Naive thymus-derived CD4-positive, alpha-beta T cell (primary cell): ENCODE measurements at places on chromosomes 12 and 14. TPM values are rescaled to one million over a fixed set of nuclear protein-coding genes. Genes with fewer than 3 reads are reported as not detected.
A peak's percentile ranks its signal among the peaks of the same experiment; 100 is the strongest.

DNA sequence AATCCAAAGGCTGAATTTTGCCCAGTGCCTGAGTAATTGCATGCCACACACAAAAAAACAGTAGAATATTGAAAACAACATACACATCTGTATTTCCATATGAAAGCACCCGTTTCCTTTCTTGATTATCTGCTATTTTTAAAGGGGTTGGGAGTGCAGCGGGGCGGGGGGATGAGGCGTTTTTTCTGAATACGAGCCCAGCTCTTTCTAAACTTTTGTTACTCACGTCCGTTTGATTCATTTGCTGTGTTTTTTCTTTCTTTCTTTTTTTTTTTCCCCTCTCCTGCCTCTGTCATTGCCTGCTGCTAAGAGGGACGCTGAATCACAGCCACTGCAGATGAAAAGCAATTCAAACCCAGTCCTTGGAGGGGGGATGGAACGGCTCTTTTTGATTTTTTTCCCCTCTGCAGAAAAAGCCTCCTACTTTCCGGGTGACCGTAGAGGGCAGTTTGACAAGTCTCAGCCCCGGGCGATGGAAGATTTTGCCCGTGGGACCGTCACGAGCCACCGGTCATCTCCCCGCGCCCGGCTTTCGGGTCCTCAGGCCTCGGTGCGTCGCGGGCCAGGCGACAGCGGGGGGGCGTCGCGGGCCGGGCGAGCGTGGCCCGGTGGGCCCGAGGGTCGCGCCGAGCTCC, 572 bp upstream of the RASSF8 start:
- H3K4me3 ChIP-seq = no peak overlapping the region
- H3K27me3 ChIP-seq = peaks cover 3% of the 10 kb centered on the region
- no peak overlapping the region for H3K27ac ChIP-seq

DNA sequence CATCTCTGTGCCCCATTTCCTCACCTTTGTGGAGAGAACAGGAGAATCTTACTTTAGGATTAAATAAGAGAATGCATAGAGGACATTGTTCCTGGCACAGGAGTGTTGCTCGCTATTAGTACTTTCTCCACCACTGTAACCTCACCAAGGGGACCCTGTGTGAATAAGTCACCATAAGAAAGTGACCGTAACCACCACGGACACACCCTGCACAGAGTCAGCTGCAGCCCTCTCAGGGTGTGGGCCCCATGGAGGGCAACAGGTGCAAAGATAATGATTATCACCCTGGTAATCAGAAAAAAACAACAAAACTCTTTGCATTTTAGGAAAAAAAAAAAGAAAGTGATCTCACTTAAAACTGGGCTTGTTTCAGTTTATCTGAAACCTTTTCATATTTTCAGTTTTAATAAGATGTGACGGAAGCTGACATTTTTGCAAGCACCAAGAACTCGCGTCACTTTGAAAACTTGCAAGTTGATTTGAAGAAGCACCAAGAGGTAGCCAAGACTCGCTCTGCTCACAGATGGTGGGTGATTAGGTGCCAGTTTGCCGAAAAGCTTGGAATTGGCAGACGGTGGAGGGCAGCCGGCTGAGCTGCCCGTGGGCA, 87.0 kb upstream of the VRK1 start:
- no peaks in the 10 kb centered on the region for H3K4me1 ChIP-seq
- no peak overlapping the region for H3K27ac ChIP-seq
- DNase-seq = no peak
- H3K27me3 ChIP-seq = no peaks in the 10 kb centered on the region
- H3K36me3 ChIP-seq = no peaks in the 10 kb centered on the region

The ASB2 gene
- 2.6 TPM for total RNA-seq

DNA sequence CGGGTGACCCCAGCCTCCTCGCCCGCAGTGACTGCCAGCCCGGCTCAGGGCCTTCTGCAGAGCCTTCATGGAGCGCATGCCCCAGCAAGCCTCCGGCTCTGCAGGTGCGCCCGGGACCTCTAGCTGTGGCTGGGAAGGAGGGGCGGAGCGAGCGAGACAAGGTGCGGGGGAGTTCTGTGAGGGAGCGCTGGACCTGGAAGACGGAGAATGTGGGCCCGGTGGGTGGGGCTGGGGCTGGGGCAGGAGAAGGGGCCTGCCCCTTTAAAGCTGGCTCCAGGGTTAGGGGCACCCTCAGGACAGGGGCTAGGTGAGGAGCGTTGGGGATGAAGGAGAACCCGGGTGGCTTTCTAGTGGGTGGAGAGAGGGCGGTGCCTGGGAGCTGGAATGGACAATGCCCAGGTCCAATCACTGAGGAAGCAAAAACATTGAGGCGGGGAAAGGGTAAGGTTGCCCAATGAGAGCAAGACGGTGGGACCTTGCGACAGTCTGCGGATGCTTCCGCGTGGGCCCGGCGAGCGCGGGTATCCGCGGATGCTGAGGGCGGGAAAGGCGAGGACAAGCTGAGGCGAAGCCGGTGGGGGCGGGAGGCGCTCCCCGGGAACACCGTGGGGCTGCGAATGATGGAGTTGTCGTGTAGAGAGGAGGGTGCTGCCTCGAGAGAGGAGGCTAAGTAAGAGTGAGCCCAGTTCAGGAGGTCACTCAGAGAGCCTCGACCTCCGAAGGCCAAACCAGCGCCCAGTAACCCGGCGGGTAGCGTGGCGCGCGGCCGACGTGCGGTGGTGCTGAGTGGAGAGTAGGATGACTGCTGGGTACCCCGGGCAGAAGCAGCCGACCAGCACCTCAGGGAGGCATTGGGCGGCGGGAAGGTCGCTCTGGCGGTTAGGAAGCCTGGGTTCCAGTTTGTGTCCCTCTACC, at the start of gene GLS2:
GLS2 (minus strand) TSS at position 121 of the 915 bp plus-strand sequence; CDS start at position 78, 43 bp downstream.
- peaks cover 6% of the 10 kb centered on the region for H3K27me3 ChIP-seq
- H3K4me3 ChIP-seq = peak within 1 kb of the TSS; percentile 81
- H3K4me1 ChIP-seq = peaks cover 6% of the 10 kb centered on the region
- no peaks in the 10 kb centered on the region for H3K36me3 ChIP-seq
- H3K27ac ChIP-seq = peak within 1 kb of the TSS; percentile 49

- no peaks in the 10 kb centered on the region for H3K4me1 ChIP-seq
- no peak for DNase-seq
- H3K36me3 ChIP-seq = no peaks in the 10 kb centered on the region
- no peaks in the 10 kb centered on the region for H3K27me3 ChIP-seq
- no peak overlapping the region for H3K27ac ChIP-seq
- H3K4me3 ChIP-seq = no peak overlapping the region
These were observed 13.1 kb upstream of the SIVA1 start for GRCh38 chr14:104739546-104740516.

DNA sequence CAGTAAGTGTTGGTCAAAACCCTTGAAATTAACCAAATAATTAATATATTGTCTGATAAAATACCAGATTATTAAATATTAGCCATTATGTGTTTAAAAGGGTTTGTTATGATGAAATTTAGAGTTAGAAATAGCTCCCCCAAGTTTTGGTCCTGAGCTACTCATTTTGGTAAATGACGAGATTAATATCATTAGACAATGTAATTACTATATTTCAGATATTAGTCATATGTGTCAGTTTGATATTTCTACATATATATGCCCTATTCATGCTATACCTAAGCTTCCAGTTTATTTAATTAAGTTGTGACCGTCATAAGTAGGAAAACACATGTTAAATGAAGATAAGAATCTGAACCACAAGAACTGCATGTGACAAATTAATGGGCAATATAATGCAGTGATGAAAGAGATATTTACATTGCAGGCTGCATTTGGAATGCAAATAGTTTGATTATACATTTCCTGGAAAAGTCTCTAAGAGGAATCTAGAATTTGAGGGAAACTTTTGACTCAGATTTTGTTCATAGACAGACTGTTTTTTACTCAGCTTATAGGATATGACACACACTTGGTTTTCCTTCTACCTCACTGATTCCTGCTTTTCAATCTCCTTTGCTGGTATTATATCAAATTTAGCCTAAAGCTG, 70.5 kb downstream of the TBC1D30 start:
- H3K4me1 ChIP-seq = no peaks in the 10 kb centered on the region
- DNase-seq = no peak
- H3K36me3 ChIP-seq = no peaks in the 10 kb centered on the region
- no peak overlapping the region for H3K4me3 ChIP-seq
- no peak overlapping the region for H3K27ac ChIP-seq

DNA sequence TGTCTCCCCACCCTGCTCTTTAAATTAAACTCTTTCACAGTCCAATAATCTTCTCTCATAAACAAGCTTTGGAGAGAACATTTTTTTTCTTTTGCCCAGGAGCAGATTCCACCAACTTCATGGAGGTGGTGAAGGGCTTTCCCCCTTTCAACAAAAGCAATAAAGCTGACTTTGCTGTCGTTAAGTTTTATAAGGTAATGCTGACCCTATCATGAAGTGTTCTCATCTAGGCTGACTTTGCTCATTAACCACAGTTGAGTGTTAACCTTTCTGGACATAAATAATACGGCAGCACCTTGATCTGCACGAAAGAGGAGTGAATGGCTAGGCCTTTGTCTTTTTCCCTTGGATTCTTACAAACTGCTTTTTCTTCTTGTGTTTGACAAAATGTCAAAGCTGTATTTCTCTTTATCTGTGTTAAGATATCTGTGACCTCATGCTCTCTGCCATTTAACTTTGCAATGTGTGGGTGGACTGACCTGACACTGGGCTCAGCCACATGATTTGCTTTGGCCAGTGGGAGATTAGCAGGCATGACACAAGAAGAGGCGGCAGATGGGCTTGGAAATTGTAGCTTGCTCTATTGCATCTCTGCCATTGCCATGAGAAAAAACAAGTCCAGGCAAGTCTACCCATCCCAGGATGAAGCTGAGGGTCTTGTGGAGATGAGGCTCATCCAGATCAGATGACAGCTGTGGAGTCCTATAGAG, 470.9 kb upstream of the CCDC196 start:
- no peaks in the 10 kb centered on the region for H3K4me1 ChIP-seq
- H3K27me3 ChIP-seq = no peaks in the 10 kb centered on the region
- no peak overlapping the region for H3K4me3 ChIP-seq
- H3K36me3 ChIP-seq = no peaks in the 10 kb centered on the region
- DNase-seq = no peak
- no peak overlapping the region for H3K27ac ChIP-seq

DNA sequence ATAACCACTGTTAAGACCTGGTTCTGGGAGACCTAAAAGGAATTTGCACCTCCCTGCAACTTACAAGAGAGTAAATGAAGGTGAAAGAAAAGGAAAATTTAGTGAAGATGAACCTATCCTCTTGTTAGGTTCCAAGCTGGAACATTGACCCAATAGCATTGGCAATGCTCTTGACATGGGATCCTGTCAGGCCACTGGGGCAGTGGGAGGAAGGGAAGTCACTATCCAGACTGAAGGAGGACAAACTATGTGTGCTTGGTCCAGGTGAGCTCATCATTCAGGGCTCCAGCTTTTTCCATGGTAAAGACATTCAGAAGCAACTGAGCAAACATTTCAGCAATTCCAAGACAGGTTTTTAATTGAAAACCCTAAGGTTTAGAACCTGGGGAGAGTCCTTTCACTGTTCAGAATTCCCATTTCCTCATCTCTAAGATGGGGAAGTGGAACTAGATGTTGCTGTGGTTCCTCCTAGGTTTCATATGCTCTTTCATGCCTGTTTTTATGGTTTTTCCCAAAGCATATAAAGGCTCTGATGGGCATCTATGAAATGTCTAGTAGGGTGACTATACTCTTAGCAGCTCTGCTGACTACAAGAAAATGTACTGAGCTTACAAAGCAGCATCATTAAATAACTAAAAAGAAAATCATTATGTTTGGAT, 33.1 kb downstream of the MAPK1IP1L start:
- no peak for DNase-seq
- no peaks in the 10 kb centered on the region for H3K27me3 ChIP-seq
- no peaks in the 10 kb centered on the region for H3K4me1 ChIP-seq
- no peaks in the 10 kb centered on the region for H3K36me3 ChIP-seq

The ISCA2 gene
- total RNA-seq = 23.4 and 25.2 TPM in 2 replicates

DNA sequence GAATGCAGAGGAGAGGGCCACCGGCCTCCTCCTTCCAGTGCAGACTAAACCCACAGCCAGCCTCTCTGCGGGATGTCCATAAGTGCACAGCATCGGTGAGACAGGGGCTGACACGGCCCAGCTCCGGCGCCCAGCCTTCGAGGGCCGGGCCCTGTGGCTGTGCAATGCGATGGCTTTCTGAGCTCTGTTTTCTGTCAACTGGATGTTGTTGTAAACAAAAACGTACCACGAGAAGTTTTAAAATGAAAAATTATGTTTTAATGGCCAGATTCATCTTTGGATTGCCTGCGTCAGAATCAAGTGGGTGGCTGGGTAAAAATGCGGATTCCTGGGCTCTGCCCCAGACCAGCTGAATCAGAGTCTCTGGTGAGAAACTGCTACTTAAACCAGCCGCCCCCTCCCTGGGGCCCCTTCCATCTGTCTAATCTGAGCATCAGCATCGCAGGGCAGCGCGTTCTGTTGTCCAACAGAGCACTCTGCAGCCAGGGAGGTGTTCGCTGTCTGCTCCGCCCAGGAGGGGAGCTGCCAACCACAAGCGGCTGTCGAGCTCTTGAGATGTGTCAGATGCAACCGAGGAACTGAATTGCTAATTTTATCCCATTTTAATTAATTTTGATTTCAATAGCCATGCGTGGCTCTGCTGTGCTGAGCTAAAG, 133.4 kb downstream of the RFLNA start:
- no peak overlapping the region for H3K27ac ChIP-seq
- DNase-seq = no peak
- H3K36me3 ChIP-seq = peaks cover 70% of the 10 kb centered on the region

DNA sequence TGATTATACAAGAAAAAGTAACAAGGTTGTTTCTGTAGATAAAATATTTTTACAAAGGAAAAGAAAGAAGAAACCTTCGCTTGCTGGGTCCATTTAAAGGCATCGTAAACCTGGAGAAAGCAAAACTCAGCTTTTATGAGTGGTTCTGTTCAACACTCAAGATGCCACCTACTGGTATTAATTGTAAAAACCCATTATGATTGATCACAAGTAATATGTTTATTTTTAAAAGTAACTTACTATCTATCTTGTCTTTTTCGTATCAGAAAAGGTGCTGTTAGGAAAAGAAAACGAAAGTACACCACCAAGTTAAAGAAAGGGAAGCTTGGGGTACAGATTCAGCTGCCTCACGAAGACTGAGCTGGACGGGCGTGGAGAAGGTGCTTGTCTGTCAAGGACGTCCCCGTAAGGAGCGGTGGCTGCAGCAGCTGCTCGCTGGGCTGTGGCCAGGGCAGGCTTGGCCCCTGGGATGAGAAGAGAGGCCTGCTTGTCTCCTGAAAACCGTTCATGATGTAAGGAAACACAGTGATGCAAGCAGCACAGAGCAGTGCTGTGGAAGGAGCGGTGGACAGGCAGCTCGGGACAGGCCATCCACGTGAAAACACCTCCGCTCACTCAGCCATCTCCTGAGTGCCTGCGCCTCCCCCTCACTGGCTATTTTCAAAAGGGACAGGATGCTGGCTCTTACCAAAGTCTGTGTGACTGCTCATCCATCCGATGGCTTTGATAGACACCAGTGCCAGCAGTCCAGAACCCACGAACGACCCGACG, 25.0 kb downstream of the SLC15A4 start:
- no peaks in the 10 kb centered on the region for H3K36me3 ChIP-seq
- H3K27ac ChIP-seq = no peak overlapping the region
- DNase-seq = no peak

- no peak for DNase-seq
- no peak overlapping the region for H3K4me3 ChIP-seq
- H3K36me3 ChIP-seq = no peaks in the 10 kb centered on the region
- no peaks in the 10 kb centered on the region for H3K27me3 ChIP-seq
- no peaks in the 10 kb centered on the region for H3K4me1 ChIP-seq
These were observed 29.0 kb downstream of the ACTN1 start for GRCh38 chr14:68950111-68950510.

GRCh38 chr12:1619587-1619986, 9.4 kb upstream of the WNT5B start:
- no peaks in the 10 kb centered on the region for H3K36me3 ChIP-seq
- no peaks in the 10 kb centered on the region for H3K4me1 ChIP-seq
- no peak for DNase-seq
